GM04503 (cell line): ENCODE measurements at places on chromosomes 1 and 21.

GRCh38 chr21:43361493-43362296, 65.2 kb downstream of the SIK1 start:
- DNase-seq = peak; percentile 42

- peak; percentile 31 for DNase-seq
Observed at GRCh38 chr1:241531195-241532161, 700 bp upstream of the KMO start.

GRCh38 chr1:33180911-33181890, 642 bp downstream of the TRIM62 start:
- DNase-seq = no peak

DNA sequence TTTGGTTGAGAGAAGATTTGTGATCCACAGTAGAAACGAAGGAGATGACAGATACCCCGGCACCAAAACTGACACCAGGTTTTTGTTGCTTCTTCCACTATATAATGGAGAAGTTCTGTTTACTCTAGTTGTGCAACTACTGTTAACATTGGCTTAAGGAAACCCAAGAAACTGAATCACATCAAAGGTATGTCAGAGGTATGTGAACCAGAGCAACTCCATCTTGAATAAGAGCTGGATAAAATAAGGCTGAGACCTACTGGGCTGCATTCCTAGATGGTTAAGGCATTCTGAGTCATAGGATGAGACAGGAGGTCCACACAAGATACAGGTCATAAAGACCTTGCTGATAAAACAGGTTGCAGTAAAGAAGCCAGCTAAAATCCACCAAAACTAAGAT, 173.7 kb upstream of the CAMK1G start:
- peak; percentile 77 for DNase-seq

DNA sequence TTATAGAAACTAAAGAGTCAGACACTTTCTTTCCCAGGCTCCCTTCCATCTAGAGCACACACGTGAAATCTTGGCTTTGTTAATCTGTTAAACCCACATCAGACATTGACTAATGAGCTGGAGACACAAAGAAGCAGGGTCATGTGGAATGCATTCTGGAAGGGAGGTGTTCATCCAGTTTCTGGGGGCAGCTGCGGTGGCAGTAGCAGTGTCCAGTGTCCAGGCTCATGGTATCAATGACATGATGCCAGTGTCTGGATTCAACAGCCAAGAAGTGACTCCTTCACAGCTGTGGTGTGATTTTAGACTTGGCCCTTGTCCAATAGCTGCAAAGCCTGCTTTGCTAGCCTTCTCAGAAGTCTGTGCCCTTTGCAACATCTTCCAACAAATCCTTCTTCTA, 95.2 kb downstream of the NTPCR start:
- no peak for DNase-seq

GRCh38 chr1:6111571-6111970, 65.9 kb downstream of the KCNAB2 start:
- DNase-seq = no peak

GRCh38 chr1:10755970-10756521, 40.4 kb downstream of the CASZ1 start:
- peak; percentile 6 for DNase-seq

DNA sequence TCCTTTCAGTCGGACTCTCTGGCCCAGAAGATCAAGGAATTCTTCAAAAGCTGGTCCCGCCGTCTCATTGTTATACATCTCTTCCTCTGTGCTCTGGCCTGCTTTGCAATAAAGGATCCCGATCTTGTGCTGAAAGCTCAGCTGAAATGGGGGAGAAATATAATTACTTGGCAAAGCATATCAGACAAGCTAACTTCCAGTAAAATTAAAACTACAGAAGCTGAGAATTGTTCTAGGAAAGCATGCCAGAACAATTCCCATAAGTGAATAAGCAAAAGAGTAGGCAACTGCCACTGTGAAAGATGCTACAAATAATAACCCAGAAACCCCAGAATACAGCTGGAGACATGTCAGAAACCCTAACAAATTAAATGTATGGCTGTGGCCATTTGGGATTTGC, 146.1 kb downstream of the SIPA1L2 start:
- no peak for DNase-seq

GRCh38 chr21:45152265-45152746, 77.9 kb downstream of the ADARB1 start:
- no peak for DNase-seq

DNA sequence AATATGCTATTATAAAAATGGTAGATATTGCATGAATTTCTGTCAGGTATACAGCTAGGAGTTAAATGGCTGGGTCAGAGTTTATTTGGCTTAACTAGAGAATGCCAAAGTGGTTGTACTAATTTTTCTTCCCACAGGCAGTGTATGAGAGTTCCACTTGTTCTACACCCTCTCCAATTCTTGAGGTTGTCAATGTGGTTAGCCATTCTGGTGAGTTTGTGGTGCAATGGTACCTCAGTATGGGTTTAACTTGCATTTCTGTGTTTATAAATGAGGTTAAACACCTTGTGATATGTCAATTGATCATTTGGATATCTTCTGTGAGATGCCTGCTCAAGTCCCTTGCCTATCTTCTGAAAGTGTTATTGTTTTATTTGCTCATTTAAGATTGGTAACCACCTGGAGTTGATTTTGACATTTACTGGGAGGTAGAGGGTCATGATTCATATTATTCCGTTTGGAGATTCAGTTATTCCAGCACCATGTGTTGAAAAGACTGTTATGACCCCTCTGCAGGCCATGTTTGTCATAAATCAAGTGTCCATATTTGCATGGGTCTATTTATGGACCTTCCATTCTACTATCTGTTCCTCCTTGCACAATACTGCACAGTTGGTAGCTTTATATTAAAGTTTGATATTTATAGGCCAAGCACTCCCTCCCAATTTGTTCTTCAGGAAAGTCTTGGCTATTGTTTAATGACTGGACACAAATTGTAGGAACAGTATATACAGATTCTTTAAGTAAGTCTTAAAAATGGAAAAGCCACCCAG, 5.8 kb downstream of the FALEC start:
- no peak for DNase-seq

- DNase-seq = no peak
Observed at GRCh38 chr1:212477680-212478466, 45.2 kb downstream of the NENF start.

DNA sequence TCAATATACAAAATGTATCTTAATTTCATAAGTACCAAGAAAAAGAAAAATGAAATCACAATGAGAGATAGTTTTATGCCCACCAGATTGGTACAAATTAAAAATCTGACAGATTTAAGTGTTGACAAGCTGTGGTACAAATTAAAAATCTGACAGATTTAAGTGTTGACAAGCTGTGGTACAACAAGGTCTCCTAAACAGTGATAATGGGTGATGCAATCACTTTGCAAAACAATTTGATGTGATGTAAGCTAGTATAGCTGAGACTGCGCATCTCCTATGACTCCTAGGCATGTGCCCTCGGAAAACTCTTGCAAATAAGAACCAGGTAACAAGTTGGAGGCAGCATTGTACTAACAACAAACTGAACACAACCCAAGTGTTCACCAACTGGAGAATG, 100.6 kb downstream of the LPAR3 start:
- DNase-seq = no peak

GRCh38 chr1:74341702-74342339, 106.6 kb downstream of the TNNI3K start:
- no peak for DNase-seq

GRCh38 chr1:235018720-235019444, 109.8 kb downstream of the TOMM20 start:
- DNase-seq = no peak

DNA sequence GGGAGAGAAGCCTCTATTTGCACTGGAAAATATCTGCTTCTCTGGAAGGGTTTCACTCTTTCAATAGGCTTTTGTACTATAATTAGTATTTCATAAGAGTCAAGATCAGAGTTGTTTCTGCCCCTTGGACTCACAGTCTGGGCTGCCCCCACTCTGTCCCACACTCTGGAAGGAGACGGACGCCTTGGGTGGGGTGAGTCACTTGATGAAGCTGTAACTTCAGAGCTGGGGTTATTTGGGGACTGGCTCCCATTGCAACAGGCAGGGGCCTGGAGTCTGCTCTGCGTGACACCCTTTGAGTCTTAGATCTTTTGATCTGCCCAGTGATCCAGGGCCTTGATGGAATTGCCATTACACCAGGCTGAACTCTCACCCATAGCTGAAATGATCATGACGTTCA, 4.0 kb upstream of the KCNA10 start:
- DNase-seq = peak; percentile 26
